PC-3 (cell line): ENCODE measurements at places on chromosomes 13 and 19. TPM values are rescaled to one million over a fixed set of nuclear protein-coding genes. Genes with fewer than 3 reads are reported as not detected.
A peak's percentile ranks its signal among the peaks of the same experiment; 100 is the strongest.

DNA sequence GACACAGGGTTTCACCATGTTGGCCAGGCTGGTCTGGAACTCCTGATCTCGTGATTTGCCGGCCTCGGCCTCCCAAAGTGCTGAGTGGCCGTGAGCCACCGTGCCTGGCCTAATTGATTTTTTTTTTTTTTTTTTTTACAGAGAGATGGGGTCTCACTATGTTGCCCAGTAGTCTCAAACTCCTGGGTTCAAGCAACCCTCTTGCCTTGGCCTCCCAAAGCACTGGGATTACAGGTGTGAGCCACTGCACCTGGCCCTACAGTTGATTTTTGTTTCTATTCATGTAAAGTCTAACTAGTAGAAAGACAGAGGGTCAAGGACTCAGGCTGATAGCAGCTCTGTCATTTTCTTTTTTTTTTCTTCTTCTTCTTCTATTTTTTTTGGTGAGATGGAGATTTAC is 21.8 kb downstream of the FGF21 start:
- DNase-seq = no peak

DNA sequence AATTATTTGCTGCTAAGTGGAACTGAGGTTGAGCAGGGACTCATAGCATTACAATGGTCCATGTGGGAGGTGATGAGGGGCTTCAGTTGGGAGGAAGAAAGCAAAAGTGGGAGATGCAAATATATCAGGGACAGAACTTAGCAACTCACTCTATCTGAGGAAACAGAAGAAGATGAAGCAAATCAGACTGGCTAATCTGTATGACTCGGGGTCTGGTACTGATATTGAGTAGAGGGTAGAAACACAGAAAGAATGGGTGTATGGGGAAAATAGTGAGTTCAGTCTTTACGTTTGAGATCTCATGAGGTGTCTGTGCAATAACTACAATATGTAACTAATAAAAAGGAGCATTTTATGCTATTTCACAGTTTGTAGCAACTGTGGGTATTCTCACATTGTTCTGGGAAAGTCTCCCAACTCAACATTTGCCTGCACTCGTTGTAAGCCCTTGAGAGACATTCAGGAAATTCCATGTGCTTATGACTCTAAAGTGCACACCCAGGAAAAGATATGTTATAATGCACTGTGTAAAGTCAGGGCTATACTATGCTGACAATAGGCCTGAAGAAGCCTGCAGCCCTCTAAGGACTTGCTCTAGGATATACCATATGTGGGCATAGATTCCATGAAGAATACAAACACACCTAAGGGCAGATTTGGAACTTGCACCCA is 183.5 kb downstream of the SPRY2 start:
- DNase-seq = no peak

GRCh38 chr13:72637561-72637960 is 89.9 kb downstream of the MZT1 start:
- DNase-seq = no peak

Gene SF3A2
- 33.8 and 55.5 TPM in 2 replicates for total RNA-seq

DNA sequence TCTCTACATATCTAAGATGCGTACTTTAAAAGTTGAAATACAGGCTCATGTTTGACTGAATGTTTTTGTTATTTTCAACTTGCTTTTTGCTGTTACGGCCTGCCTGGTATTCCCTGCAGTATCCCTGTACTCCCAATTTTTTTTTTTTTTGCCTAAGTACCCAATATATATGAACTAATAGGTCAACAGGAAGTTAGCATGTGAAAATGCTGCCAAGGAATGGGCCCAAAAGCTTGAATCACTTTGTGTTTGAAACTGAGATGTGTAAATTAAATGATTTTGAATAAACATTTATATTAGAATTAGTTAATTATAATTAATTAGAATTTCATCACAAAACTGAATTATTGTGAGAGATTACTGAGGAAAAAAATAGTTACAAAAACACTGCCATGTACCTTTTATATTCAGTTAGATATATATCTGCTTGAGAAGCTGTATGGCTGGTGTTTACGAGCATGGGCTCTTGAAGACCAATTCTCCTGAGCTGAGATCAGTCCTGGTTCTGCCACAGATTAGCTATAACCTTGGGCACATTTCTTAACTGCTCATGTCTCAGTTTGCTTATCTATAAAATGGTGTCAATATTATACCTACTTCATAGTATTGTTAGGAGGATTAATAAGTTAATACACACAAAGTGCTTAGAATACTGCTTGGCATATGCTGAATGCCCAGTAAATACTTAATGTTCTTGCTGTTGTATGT is 16.0 kb downstream of the TDRD3 start:
- DNase-seq = no peak

GRCh38 chr19:45677351-45678230 is 9.6 kb downstream of the GIPR start:
- peak; percentile 92 for DNase-seq
